ENCODE measurements at places on chromosomes 4 and X.

GRCh38 chr4:107363125-107363524 lies 327.0 kb upstream of the DKK2 start:
- no peak for DNase-seq

DNA sequence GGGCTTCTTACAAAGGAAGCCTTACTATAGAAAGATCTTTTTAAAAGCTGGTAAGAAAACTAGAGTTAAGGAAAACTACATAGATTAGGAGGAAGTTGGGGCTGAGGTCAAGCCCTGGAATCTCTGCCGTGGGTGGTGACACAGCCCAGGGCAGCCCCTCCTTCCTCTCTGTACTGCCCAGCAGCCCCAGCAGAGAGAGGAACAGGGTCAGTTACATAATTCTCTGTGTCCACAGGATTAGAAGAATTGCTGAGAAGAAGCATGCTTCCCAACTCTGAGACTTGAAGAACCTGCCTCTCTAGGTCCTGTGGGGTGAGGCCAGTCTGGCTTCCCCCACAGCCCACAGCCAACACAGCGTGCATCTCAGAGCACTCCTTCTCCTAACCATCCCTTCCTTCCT lies 9.2 kb upstream of the ABLIM2 start:
- DNase-seq, result no peak

DNA sequence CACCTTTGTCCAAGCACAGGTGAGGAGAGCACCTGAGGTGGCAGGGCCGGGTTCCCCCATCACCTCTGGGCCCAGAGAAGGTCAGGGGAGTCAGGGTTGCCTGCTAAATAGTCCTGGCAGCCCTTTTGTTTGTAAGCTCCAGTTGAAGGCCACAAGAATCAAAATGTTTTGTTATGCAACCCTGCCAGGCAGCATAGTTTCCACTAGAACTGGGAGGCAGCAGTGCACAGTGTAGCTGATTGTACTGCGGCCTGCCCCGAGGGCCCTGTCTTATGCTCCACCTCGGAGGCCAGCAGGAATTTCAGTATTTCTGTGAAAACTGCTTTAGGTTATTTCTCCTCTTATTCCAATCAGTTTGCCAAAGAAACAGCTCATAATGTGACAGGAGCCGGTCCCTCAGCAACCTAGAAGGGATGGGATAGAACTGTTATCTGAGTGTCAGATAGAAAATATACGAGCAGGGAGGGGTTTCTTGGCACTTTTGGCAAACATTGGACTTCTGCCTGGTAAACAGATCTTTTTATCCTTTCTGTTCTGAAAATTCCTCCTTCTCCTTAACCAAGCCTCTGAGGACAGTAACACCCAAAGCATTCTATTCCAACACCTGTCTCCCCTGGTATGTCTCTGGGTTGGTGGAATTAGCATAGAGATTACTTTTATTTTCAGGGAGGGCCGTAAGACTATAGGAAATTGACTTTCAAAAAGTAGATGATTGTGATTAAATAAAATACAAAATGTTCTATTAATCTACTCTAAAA lies 93.6 kb downstream of the LNX1 start:
- no peak for DNase-seq

- DNase-seq, result no peak
These were observed 155.6 kb downstream of the HNRNPD start for GRCh38 chr4:82217986-82218715.

DNA sequence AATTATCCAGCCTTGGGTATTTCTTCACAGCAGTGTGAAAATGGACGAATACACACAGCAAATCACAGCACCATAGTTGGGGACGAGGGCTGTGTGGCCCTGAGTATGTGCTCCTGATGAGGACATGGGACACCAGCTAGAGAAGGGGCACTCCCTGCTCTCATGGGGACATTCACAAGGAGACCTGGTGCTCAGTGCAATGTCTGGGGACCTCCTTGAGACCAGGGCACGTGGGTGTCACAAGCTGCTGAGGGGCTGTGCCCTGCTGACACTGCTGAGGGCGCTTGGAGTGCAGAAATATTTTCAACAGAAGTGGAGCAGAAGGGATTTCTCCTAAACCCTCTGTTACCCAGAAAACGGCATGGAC lies 65.4 kb downstream of the TRMT44 start:
- no peak for DNase-seq

- DNase-seq, result peak; percentile 44
These were observed 252.3 kb downstream of the ARHGAP10 start for GRCh38 chr4:147984065-147984777.

DNA sequence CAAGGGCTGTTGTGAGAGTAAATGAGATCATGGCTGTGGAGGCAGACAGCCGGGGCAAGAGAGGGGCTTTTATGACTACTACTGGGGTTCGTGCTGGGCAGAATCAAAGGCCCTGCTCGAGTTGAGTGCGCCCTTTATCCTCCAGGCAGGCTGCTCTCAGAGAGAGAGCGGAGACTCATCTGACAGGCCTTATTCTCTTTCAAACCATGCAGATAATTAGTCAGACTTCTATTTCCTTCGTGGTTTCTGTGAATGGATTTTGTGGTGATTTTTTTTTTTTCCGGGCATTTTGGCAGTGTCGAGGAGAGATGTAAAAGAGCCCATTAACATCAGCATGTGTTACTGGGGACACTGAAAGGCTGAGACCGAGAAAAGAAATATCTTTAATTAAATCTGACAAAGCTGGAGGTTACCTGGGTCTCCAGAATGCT lies 73.6 kb downstream of the MED28 start:
- no peak for DNase-seq

DNA sequence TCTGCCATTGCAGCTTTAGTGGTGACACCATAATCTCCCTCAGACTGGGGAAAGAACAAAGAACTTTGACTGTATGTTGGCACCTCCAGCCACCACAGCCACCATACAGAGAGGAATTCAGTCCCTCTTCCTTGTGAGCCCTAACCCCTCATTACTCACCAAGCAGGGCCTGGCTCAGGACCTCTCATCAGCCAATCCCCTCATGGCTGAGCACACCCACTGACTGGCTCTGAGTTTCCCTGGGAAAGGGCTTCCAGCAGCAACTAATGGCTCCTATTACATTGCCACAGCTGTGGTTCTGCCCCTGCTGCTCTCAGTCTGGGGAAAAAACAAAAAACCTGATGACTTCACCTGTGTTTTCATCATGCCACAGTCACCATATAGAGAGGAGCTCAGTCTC lies 1482.6 kb downstream of the FAM133A start:
- no peak for DNase-seq

GRCh38 chrX:30814978-30815377 lies 74.1 kb downstream of the TAB3 start:
- DNase-seq, result no peak

DNA sequence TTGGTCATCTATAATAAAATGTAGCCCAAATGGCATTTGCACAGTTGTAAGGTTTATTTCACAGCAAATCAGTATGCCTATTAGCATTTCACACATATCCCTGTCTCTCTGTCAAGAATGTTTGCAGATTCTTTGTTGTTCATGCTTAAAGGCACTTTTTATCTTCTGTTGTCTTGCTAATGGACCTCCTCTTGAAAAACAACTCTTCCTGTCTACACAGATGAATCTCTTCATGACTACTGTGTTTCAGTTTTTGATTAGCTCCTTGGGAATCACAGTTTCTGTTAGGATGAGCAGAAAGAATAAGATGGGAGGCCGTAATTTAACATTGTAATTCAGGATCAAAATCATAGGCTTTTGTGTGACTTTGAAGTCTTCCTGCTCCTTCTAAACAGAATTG lies 35.5 kb upstream of the SLC4A4 start:
- DNase-seq, result no peak

- no peak for DNase-seq
These were observed 3.2 kb downstream of the CXorf38 start for GRCh38 chrX:40644176-40644575.

GRCh38 chrX:154307202-154307601 lies 11.6 kb downstream of the TKTL1 start:
- DNase-seq, result no peak

GRCh38 chrX:22135171-22135711 lies 103.1 kb downstream of the PHEX start:
- no peak for DNase-seq

- no peak for DNase-seq
These were observed 20.5 kb downstream of the ANOS1 start for GRCh38 chrX:8711401-8711800.

DNA sequence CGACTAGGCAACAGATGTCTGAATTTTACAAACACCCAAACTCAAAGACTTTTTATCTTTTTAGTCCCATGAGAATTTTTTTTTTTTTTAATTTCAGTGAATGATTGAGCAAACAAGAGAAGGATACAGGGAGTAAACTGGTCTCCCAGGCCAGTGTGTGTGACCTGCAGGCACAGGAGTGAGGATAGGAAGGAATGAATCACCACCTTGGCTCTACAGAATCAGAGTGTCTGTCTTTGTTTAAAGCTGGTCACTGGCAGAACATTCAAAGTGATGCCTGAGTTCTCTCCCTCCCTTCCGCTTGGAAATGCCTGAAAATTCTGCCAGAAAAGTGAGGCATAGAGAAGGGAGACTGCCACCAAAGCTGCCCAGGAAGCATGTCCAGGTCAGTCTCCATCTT lies 69.5 kb downstream of the PARM1 start:
- no peak for DNase-seq

DNA sequence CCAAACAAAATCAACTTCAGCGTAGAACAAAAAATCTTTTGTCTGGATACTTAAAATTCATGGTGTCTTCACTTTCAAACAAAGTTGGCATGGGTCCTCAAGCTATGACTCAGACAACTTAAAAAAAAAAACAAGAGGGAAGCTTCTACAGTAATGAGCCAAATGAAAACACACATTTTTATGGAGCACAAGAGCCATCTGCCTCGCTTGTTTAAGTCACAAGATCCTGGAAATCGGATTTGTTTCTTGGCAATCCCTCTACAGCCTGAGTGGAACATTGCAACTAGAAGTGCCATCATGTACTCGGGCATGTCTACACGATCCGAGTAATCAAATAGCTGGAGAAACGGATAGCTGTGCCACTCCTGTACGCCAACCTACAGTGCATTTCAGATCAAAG lies 22.6 kb downstream of the LAMP2 start:
- no peak for DNase-seq

DNA sequence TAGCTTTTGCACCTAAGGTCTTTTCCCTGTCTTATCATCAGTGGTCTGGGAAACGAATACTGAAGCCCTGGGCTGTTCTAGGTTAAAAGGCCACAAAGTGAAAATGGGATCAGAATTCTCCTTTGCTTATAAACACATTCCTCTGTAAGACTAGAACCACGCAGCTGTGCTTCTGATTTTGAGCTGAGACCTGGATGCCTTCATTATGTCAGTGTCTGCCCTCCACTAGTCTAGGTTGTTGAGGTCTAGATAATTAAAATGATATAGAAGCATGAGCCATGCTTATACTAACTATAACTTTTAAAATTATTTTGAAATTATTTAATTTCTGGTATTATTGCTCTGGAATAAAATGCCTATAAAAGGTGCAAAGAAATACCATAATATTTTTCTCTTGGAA lies 403.9 kb downstream of the ADGRL3 start:
- DNase-seq, result no peak

GRCh38 chr4:81197864-81198524 lies 17.0 kb downstream of the PRKG2 start:
- DNase-seq, result no peak

GRCh38 chr4:73732759-73733431 lies 7.5 kb upstream of the CXCL8 start:
- no peak for DNase-seq

- DNase-seq, result no peak
These were observed 31.2 kb downstream of the PHEX start for GRCh38 chrX:22063284-22063683.

- DNase-seq, result no peak
These were observed 714.5 kb upstream of the TENM3 start for GRCh38 chr4:181528570-181529184.

GRCh38 chr4:31791666-31792065 lies 1071.5 kb downstream of the PCDH7 start:
- no peak for DNase-seq

DNA sequence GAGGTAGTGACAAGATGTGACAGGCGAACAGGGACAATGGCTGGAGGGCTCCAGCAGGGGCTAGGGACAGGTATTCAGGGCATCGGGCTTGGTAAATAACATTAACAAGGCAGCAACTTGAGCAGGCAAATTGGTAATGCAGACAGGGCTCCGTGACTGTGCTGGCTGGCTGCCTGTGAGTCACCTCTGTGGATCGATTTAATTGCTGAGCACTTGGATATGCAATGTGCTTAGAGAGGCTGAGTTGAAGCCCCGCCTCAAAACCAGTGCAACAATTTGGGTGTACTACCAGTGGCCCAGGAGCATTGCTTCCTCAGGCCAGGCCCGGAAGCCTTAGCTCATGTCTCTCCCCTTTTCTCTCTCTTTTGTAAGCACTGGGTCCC lies 19.5 kb downstream of the CNGA2 start:
- DNase-seq, result no peak

DNA sequence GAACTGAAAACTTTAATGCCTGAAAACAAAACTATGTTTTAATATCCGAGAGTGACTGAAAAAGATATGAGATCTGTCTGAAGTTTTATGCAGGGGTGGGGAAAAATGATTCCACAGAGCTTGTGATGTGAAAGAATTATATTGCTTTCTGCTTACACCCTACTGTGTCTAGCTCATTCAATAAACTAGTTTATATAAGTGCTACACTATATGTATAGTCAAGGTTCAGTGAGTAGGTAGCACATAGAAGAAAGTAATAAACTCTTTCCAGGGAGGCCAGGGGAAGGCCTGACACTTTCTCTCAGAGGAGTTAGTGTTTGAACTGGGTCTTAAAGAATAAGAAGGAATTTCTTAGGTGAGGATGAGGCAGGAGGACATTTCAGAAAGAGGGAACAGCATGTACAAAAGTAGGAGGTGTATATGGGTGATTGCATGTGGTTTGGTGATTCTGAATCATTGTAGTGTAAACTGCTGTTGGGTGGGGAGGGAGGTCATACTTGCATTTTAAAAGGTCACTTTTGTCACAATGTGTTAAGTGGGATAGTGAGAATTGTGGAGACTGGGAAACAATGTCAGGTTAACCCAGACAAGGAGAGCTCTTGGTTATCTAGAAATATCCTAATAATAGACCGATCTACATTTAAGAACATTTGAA lies 25.1 kb upstream of the TEX13D start:
- no peak for DNase-seq

GRCh38 chrX:134544135-134544512 lies 84.2 kb downstream of the HPRT1 start:
- no peak for DNase-seq

DNA sequence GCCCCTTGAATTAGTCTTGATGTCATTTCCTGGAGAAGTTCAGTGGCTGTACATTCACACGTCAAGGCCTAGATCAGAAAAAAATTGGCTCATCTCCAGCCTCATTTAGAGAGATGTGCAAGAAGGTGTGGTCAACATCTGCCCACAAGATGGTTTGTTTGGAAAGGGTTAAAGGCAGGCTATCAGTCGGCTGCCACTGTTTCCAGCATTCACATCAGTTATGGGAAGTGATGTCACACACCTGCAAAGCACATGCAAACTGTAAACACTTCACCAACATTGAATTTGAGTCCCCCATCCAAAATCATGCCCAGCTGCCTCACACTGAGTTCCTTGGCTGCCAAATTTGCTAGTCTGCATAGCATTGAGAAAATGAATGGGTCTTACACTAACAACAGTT lies 498.3 kb upstream of the INTU start:
- no peak for DNase-seq

All from hepatic stellate cell (primary cell).